ENCODE measurements at places on chromosomes 7 and 10.

DNA sequence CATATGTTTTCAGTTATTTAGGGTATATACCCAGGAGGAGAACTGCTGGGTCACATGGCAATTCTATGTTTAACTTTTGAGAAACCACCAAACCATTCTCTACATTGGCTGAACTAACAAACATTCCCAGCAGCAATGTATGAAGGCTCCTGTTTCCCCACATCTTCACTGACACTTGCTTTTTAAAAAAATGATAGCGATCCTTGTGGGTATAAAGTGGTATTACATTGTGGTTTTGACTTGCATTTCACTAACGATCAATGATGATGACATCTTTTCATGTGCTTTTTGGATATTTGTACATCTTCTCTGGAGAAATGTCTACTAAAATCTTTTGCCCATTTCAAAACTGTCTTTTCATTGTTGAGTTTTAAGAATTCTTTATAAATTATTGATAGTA lies 51.2 kb upstream of the ANAPC16 start:
- no peak for DNase-seq

DNA sequence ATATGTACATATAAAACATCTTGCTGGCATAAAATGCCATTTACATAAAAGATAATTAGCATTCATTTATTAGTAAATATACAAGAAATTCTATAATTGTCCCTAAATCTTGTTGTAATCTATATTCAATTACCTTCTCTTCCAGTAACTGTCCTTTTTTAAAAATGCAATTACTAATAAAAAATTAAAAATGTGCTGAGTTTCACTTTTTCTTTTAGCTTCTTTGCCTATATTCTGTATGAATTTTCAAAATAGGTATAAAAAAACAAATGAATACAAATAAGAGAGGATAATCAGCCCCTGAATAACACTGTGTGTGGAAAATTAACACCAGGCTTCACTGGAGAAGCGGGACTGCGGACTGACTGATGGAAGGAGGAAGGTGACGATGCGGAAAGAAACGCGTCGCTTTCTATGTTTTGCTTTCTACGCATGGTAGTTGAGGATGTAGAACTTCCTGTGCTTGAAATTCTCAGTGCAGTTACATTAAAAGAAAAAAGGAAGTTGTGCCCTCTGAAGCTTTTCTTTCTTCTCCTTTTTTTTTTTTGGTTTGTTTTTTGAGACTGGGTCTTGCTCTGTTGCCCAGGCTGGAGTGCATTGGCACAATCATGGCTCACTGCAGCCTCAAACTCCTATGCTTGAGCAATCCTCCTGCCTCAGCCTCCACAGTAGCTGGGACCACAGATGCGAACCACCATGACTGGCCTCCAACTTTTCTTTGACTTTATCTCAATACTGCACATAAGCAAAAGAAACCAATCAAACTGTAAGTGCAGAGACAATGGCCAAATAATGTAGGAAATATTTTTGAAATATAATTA lies 7.4 kb upstream of the ZMYND11 start:
- DNase-seq = no peak

- DNase-seq = no peak
Measured at GRCh38 chr7:43753271-43753810, 5.1 kb upstream of the BLVRA start.

DNA sequence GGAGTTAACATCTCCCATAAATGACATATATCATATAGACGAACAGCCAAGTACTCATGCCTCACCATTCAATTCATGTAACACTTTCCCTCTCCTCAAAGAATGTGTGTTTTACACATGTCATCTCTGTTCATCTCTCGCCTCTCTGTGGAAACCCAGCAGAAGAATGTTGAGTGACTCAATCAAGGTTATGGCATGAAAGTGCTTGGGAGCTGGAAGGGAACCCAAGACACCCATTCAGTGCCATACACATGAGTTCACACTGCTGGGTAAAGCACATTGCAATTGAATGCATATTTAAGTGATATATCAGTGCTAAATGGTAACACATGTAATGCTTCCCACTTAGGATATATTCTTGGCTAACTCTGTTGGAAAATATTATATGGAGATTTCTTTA lies 322.9 kb downstream of the PTEN start:
- no peak for DNase-seq

DNA sequence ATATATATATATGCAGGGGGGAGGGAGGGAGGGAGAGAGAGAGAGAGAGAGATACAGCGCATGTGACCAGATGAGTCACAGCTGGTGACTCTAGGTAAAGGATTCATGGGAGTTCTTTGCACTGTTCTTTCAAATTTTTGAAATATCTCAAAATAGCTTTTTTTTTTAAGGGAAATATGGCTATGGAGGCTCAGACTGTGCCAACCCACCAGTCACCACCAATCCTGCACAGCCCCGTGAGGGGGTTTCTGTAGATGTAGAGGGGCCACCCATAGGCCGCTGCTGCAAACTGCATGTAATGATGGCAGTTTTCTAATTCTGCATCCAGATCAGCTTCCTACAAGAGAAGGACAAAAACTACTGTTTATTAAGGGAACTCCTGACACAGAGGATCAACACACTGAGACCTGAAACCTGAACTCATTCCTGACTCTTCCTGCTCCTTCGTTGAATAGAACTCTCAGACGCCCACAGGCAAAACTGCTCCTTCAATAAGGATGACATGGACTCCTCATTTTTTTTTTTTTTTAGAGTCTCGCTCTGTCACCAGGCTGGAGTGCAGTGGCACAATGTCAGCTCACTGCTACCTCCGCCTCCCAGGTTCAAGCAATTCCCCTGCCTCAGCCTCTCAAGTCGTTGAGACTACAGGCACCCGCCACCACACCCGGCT lies 17.3 kb downstream of the DAGLB start:
- no peak for DNase-seq

GRCh38 chr10:18290651-18291313 lies 150.6 kb downstream of the CACNB2 start:
- DNase-seq = peak; percentile 60

DNA sequence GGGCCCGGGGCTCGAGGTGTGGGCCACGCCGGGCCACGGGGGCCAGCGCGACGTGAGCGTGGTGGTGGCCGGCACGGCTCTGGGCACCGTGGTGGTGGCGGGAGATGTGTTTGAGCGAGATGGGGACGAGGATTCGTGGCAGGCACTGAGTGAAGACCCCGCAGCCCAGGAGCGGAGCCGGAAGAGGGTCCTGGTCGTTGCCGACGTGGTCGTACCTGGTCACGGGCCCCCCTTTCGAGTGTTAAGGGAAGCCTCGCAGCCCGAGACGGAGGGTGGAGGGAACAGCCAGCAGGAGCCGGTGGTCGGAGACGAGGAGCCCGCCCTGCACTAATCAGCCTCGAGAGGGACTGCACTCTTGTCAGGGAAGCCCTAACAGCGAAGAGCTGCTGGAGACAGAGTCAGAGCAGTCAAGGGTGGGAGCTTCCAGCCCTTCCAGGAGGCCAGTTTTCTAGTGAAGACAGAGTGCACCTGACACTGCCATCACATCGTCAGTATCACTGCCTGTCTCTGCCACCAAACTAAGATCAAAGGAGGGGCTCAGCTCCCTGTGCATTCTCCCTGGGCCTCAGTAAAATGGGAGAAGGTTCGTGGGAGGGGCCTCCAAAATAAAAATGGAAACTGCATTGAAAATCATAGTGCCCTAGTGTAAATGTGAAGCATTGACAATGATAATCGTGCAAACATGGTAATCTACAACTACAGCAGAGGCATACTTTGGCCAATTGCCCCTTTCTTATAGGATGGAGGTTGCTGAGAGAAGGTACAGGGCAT lies 1.3 kb downstream of the MBLAC1 start:
- no peak for DNase-seq

DNA sequence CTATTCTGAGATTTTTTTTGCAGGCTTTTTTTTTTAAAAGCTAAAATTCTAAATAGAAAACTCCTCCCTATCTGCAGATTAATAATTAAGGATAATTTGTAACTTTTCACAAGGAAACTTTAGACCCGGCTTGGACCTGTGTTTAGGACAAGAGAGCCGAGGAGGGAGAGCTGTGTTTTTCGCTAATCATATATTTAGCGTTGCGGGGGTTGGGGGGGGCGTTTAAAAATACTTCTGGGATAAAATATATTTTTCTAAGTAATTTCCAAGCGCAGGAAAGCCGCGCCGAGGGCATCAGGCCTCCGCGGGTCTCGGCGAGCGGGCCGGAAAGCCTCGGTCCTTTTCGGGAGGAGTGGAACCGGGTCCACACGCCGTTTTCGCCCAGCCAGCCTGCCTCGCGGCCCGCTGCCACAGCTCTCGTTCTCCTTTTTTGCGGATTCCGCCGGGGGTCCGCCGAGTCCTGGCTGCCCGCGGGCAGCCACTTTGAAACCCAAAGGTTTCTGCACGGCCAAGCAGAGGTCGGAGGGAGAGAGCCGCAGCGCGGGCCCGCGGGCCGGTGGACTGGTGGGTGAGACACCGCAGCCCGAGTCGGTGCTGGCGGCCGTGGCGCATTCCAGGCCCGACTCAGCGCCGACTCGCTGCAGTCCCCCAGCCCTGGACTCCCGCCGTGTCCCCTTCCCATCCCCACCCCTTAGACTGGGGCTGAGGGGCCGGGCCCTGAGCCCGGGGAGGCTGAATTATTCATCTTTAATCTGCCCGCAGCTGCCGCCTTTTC lies 2.3 kb downstream of the PAX2 start:
- no peak for DNase-seq

- no peak for DNase-seq
Measured at GRCh38 chr10:76916536-76916935, 721.1 kb downstream of the KCNMA1 start.

DNA sequence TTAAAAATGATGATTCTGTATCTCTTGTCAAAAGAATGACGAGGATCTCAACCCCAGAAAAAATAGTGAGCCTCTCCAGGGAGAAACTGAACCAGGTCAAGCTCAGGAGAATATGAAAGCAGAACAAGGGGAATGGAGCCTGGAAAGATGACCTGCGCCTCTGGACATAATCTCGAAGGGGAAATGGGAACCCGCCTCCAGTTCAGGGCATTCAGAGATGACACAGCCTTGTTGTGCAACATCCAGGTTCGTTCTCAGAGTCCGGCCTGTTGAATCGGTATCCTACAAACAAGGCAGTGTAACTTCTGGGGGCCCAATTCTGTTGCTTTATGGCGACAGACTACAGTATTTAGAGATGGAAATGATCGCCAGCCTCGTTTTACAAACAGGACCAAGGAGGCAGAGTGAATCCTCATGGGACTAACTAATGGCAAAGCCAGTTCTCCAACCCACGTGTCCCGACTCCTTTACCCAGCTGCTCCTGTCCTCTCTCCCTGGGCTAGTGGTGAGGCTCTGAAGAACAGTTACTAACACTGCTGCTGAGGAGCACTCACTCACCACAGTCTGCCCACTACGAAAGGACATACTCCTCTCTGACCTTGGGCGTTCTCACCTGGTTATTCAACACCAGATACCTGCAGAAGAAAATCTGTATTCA lies 67.6 kb downstream of the JAZF1 start:
- DNase-seq = no peak

DNA sequence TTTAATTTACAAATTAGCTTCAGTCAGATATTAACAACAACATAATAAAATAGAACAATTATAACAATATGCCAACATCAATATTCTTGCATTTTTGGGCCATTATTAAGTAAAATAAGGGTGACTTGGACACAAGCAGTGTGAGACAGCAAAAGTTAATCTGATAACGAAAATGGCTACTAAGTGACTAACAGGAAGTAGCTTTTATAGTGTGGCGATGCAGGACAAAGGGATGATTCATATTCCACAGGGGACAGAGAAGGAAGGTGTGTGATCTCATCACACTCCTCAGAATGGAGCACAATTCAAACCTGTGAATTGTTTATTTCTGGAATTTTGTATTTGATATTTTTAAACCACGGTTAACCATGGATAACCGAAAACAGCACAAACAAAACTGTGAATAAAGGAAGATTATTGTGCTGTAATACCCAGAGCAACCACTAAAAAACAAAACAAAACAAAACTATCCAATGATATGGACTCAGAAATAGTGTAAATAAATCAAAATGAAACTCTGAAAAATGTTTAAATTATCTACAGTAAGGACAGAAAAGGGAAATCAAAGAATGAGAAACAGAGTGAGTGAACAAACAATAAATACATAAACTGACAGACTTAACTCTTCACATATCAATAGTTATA lies 66.9 kb upstream of the TFEC start:
- DNase-seq = no peak

DNA sequence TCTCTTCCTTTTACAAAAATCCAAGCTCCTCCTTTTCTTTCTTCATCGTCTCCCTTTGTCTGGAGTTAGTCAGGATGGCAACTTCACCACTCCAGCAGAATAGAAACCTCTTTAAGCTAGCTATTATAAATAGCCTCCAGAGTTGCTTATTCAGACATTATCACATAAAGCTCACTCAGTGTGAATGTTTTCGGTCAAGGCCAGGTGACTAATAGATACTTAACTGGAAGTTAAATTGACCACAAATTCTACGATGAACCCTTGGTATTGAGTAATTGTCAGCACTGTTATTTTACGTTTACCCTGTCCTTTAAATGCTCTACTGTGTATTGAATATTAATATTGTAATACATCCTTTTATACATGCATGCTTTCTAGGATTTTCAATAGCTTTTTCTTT lies 340.4 kb downstream of the OTUD1 start:
- no peak for DNase-seq

DNA sequence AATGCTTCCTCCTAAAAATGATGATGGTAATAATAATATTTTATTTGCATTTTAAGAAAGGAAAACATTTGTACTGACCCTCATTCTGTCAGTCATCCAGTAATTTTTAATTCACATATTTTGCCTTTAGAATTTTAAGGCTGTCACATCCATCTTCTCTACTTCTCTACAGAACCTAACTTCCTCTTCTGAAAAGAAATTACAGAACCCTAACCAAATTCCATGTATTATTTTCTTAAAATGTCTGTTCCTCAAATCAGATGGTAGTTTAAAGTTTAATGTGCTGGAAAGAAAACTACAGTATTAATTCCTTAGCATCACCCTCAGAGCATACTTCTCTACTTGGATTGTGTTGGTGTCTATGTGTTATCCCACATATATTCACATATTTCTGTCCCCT lies 9.0 kb downstream of the PIK3CG start:
- DNase-seq = no peak

DNA sequence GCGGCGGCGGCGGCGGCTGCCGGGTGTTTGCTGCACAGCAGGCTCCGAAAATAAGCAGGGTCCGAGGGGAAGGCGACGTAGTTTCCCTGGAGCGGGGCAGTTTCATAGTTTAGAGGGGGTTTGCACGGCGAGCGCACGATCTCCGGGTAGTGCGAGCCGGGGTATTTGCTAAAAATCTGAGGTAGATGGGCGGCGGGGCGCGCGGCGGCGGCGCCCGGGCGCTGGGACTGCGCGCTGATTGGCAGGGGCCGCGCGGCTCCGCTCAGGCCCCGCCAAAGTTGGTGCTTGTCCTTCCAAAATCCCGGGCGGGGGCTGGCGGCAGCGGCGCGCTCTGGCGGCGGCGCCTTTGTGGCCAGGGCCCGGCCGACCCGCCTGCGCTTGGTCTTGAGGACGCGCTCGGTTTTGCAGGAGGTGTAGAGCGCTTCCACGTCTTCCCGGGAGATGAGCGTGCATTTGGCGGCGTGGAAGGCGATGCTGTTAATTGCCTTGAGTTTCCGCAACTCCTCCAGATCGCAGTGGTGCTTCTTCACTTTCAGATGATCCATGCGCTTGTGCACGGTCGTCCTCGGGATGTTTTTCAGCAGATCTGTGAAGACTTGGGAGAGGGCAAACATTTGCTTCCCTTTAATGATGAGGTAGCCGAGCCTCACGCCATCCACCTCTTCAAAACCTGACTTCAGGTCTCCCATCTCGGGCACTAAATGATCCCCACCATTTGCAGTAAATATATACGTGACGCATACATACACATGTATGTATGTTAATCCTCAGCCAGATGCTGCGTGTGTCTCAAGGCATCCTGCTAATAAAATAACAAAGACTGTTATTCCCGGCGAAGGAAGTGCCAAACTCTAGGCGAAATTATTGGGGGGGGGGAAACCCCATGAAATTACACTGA lies 8.1 kb downstream of the SKIDA1 start:
- no peak for DNase-seq

Data from NCI-H2107 (cell line).